Coronary artery (tissue), 2 donors: ENCODE measurements at places on chromosomes 5 and 9.

- DNase-seq = no peak
Observed at GRCh38 chr5:89844548-89844947, 565.0 kb downstream of the CETN3 start.

GRCh38 chr9:100589582-100589981, 11.7 kb downstream of the CAVIN4 start:
- no peak for DNase-seq

- no peak for DNase-seq
Observed at GRCh38 chr9:93713716-93714115, 137.3 kb downstream of the PHF2 start.

- DNase-seq = no peak
Observed at GRCh38 chr5:114634967-114635901, 273.4 kb downstream of the KCNN2 start.
